ENCODE measurements at places on chromosomes 1 and 21.
A peak's percentile ranks its signal among the peaks of the same experiment; 100 is the strongest.

DNA sequence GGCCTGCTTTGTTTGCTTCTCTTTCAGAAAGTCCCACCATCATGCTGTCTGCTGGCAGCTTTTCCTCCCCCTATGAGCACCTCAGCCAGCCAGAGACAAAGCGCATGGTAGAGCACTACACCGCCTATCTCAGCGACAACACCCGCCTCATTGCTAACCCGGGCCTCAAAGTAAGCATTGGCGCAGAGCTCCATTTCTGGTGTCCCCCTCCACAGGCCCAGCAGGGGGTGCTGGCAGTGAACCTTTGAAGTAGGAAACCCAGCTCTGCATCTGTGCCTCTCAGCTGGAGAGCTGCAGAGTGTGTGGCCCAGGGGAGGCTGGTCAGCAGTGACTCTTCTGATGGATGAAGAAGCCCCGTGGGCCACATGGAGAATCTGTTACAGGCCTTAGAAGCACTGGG is 81.2 kb upstream of the RAVER2 start:
- no peak for DNase-seq

DNA sequence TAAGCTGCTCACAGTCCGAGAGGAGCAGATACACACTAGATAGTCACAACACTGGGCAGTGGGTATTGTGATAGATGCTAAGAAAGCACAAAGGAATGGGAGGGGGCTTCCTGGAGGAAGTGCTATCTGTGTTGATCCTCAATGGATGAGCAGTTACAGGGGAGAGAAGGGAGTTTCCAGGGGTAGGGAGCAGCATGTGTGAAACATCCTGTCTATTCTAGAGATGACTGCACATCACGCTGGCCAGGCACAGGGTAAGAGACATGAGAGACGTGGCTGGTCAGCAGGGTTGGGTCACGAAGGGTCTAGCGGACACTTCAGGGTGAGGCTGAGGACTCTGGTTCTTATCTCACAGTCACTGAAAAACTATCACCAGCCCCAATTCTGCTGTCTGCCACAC is 235.2 kb downstream of the TRABD2B start:
- DNase-seq, result no peak

DNA sequence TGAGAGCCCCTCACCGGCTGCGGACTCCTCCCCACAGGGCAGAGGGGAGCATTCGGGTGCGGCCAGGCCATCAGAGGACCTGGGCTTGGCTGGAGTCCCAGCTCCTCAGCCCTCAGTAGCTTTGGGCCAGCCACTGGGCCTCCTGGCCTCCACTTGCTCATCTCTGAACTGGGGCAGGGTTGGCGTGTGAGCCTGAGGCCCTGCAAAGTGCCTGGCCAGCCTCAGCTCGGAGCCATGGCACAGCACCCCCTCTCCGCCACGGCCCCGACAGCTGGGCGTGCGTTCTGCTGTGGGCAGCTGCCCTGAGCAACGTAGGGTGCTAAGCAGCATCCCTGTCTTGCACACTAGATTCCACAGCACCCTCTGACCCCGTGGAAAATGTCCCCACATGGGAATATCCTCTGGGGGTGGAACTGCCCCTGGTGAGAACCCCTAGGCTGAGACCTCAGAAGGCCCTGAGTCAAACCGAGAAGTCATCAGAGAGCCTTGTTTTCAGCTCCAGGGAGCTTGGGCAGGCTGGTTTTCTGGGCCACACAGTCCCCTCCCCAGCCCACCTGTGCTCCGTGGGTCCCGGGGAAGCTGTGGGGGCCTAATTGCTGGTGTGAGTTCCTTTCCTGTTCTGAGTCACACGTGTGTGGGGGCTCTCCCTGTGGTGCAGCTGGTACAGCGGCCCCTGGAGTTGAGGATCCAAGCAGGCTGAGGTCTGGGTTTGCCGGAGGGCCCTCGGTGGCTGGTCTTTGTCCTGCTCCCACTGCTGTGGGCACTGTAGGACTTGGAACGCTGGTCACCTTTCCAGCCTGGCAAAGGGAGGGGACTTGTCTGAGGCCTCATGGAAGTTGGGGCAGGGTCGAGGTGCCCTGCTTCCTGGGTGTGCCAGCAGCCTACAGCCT is 24.5 kb downstream of the TP73 start:
- DNase-seq, result no peak

GRCh38 chr1:89125913-89126580 is at the start of gene GBP2:
Gene GBP2 (minus strand): TSS chr1:89126114. CDS start chr1:89121966, 4,148 bp downstream.
- DNase-seq, result peak; percentile 5

- DNase-seq, result no peak
Measured at GRCh38 chr1:3139871-3140361, 70.9 kb downstream of the PRDM16 start.

DNA sequence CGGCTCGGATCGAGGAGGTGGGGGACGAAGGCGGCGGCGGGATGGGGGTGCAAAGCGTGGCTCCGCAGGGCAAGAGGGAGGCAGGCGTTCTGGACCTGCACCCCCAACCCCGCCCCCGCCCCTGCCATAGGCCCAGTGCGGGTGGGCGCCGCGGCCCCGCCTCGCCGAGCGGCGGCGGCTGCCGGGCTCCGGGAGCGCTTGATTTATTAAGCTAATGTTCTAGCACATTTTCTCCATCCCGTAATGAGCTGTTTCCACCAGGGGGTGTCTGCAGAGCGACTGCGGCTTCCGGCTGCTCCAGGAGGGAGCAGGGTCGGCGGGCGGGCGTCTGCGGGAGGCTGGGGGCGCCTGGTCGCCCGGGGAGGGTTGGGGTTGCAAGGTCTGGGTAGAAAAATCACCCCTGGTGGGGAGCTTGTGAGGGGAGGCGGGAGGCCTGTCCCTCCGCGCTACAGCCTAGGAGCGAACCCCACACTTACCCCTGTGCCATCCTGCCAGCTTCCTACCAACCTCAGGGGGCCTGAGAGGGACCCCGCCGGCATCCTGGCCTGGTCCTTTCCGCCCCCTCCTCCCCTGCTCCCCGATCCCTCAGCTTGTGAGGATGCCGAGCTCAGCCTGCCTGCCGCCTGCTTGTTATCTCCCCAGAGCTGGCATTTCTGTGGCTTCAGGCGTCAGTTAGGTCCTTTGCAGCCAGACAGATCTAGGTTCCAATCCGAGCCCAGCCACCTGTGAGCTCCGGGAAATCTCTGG is 48.5 kb upstream of the ACOT11 start:
- peak; percentile 31 for DNase-seq

DNA sequence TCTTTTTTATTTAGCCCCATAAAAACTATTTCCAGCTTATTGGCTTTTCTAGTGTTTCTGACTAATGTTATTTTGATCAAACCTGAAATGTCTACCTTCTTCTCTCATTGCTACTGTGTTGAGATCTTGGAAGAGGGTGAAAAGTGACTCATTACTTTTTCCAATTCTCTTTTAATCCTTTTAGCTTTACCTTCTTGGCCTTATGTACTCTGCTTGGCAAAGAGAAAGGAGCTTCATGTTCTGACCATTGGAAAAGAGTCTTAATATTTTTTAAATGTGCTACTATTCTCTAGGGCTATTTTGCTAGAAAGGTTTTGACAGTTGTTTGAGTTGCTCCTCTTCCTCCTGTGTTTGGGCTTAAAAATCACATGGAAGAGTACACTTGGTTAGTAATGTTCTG is 97.8 kb upstream of the CHODL start:
- no peak for DNase-seq

DNA sequence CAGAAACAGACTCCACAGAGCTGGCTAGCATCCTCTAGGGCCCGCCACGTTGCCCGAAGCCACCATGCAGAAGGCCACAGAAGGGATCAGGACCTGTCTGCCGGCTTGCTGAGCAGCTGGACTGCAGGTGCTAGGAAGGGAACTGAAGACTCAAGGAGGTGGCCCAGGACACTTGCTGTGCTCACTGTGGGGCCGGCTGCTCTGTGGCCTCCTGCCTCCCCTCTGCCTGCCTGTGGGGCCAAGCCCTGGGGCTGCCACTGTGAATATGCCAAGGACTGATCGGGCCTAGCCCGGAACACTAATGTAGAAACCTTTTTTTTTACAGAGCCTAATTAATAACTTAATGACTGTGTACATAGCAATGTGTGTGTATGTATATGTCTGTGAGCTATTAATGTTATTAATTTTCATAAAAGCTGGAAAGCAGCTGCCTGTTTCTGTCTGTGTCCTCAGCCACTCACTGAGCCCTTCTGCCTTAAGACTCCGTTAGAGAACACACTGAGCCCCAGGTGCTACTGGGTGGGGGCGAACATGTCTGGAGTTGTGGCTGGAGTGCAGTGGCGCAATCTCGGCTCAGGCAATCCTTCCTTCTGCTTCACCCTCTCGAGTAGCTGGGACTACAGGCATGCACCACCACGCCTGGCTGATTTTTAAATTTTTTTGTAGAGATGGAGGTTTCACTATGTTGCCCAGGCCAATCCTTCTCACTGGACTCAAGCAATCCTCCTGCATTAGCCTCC is 14.8 kb downstream of the MFSD2A start:
- no peak for DNase-seq

DNA sequence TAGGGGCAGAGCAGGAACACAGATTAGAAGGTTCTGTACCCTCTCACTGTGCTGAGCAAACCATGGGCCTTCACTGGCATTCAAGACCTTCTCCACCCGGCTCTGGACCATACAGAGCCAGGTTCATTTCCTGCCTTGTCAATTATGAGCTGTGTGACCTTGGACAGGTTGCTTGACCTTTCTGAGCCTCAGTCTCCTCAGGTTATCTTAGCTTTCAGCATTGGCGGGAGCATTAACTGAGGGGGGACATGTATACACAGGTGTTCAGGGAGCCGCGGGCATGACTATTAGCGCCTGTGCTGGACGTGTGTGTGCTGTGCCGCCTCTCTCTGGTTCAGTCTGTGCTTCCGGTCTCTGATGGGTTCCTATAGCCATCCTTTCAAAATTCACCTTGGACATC is 32.1 kb downstream of the HTR6 start:
- no peak for DNase-seq

DNA sequence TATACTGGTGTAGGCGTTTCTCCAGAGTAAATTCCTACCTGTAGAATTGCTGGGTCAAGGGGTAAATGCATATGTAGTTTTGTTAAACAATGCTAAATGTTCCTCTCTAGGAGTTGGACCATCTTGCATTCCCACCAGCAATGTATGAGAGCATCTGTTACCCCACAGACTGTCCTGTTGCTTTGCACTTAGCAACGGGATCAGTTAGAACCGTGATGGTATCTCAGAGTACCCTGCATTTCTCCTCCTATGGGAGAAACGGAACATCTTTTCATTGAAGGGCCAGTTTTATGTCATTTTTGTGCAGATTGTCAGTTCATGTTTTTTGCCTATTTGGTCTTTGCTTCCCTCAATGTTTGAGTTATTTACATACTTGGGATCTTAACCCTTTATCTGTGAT is 18.0 kb upstream of the RIPPLY3 start:
- no peak for DNase-seq

DNA sequence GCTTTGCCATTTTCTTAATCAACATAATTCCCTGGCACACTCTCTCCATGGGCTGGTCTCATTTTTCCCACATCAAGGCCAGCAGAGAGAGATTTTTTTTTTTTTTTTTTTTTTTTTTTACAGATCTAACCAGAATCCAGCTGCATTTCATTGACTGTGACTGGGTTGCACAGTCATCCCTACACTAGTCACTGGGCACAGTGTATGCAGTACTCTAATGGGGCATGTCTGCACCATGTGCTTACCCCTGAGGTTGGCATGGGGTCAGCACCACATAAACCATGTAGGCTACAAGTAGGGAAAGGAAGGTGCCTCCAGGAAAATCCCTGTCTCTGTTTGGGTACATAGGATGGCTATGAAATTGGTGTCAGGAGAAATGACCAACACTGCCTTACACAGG is 64.1 kb upstream of the LRP8 start:
- DNase-seq, result no peak

- DNase-seq, result no peak
Measured at GRCh38 chr1:61921435-61921834, 179.2 kb downstream of the PATJ start.

DNA sequence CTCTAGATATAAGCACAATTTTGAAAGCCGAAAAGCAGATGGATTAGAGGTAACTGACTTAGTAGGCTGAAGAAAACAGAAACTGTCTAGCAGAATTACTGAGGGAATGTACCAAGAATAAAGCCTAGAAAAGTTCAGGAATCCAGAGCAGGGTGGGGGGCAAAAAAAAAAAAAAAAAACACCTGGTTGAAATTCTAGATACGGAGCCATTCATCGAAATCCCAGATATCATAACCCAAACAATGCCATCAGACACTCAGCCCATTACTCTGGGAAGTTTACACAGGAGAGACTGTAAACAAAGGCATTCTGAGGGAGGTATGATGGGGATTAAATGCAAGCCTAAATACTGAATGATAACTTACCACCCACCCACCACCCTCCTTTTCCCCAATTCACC is 45.6 kb downstream of the ENAH start:
- no peak for DNase-seq

DNA sequence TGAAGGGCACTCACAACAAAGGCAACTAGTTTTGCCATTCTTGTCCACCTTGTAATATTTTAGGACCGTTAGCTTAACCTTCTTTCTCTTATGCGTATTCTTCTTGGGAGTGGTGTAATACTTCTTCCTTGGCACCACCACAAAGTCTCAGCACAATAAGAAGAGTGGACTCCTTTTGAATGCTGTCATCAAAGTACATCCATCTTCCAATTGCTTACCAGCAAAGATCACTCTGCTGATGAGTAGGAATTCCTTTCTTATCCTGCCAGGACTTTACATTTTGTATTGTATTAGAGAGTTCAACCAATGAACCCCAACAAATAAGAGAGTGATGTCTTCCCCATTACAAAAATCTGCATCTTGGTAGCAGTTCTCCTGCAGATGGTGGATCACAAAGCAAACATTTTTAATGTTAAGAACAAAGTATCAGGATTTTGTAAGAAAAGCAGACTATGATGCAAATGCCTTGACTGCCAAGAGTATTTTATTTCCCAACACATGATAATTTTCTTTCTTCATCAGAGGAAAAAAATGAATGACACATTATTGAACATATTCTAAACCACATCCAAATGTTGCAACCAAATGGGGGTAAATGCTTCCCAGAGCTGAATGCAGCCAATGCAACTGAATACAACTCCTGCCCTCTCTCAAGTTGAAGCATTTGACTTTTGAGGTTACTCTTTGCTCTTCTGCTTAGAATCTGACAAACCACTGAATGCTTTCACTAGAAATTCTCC is 5.1 kb upstream of the ARNT start:
- no peak for DNase-seq

- no peak for DNase-seq
Measured at GRCh38 chr21:32884062-32884461, 112.5 kb upstream of the PAXBP1 start.

- DNase-seq, result no peak
Measured at GRCh38 chr21:27677546-27677945, 710.7 kb upstream of the ADAMTS5 start.

GRCh38 chr1:165543532-165544438 is at the start of gene LRRC52:
Gene LRRC52 (plus strand): TSS chr1:165544000. CDS start chr1:165544297, 297 bp downstream.
- DNase-seq, result peak; percentile 58

DNA sequence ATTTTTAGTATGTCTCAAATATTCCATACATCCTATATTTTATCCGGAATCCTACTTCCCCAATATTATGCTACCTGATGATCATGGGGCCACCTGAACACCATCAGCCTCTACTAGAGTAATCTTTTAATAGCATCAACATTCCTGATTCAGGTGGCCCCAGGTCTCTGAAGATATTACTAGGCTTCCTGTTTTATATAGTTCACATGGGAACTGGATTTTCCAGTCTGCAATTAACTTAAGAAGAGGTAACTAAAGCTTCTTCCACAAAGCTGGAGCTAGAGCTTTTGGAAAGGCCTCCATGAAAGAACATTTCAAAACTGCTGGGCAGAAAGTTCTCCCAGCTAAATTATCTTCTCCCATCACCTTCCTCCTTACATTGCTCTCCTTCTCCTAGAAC is 72.3 kb upstream of the ADAM30 start:
- DNase-seq, result no peak

GRCh38 chr1:155195201-155196102 is 12.2 kb downstream of the THBS3 start:
- DNase-seq, result no peak
